ENCODE measurements at places on chromosomes 12 and 14. TPM values are rescaled to one million over a fixed set of nuclear protein-coding genes. Genes with fewer than 3 reads are reported as not detected.

Gene NTF3
- 2.2 TPM for total RNA-seq

Gene LRRC10
- not detected for total RNA-seq

Gene ISM2
- 0.15 TPM for total RNA-seq

Gene FAM181A
- total RNA-seq: not detected

Gene MIP
- not detected for total RNA-seq

Gene ACOT6
- not detected for total RNA-seq

Gene ACOT4
- 1.6 TPM for total RNA-seq

Gene HHIPL1
- total RNA-seq: 1.8 TPM

Gene SLC8B1
- total RNA-seq: 14.5 TPM

Gene PTPRB
- total RNA-seq: under 0.01 TPM

Gene PRH2
- total RNA-seq: 0.30 TPM

Gene KCNA5
- total RNA-seq: not detected

Gene HIF1A
- 403 TPM for total RNA-seq

Gene PTMS
- total RNA-seq: 275 TPM

Gene GDF3
- total RNA-seq: not detected

Gene PMCH
- total RNA-seq: not detected

Gene SLC38A4
- total RNA-seq: 0.67 TPM

Gene RNASE11
- total RNA-seq: not detected

Gene STYK1
- total RNA-seq: not detected

Gene RNU4-1
- under 0.01 TPM for total RNA-seq

Gene GNB3
- 2.2 TPM for total RNA-seq

Gene CLMN
- total RNA-seq: 0.30 TPM

Gene ASCL1
- total RNA-seq: not detected

Gene SYNE3
- 7.9 TPM for total RNA-seq

Measured in bronchus fibroblast of lung (primary cell).